ENCODE measurements at places on chromosomes 6 and 20. TPM values are rescaled to one million over a fixed set of nuclear protein-coding genes. Genes with fewer than 3 reads are reported as not detected.

Gene C6orf118
- not detected for total RNA-seq

Gene HLA-DMA
- total RNA-seq, result 197 TPM

Gene MAFB
- 37.3 TPM for total RNA-seq

Gene TGM3
- not detected for total RNA-seq

Gene F13A1
- 94.5 TPM for total RNA-seq

Gene PTGIS
- 42.1 TPM for total RNA-seq

Gene TCF15
- total RNA-seq, result 0.43 TPM

Gene ASIP
- total RNA-seq, result not detected

Gene ZSCAN23
- total RNA-seq, result 2.2 TPM

GRCh38 chr6:12293235-12293930, 3.2 kb downstream of the EDN1 start:
- no peaks in the 10 kb centered on the region for H3K27me3 ChIP-seq
- no peak for DNase-seq
- no peak overlapping the region for H3K27ac ChIP-seq
- H3K4me3 ChIP-seq, result peak overlapping the region; percentile 53
- no peaks in the 10 kb centered on the region for H3K36me3 ChIP-seq

- H3K27ac ChIP-seq, result no peak overlapping the region
- no peak for DNase-seq
- no peak overlapping the region for H3K4me3 ChIP-seq
These were observed 199.3 kb downstream of the GJA10 start for GRCh38 chr6:90093558-90094073.

GRCh38 chr6:47129129-47129528, 87.0 kb upstream of the ADGRF1 start:
- DNase-seq, result no peak
- H3K4me3 ChIP-seq, result no peak overlapping the region
- no peaks in the 10 kb centered on the region for H3K36me3 ChIP-seq
- H3K27me3 ChIP-seq, result no peaks in the 10 kb centered on the region
- H3K27ac ChIP-seq, result no peak overlapping the region

GRCh38 chr6:87115402-87116135, 20.7 kb upstream of the CGA start:
- DNase-seq, result no peak
- no peaks in the 10 kb centered on the region for H3K27me3 ChIP-seq
- H3K4me1 ChIP-seq, result no peaks in the 10 kb centered on the region
- no peak overlapping the region for H3K4me3 ChIP-seq

GRCh38 chr6:30880698-30881252, 3.5 kb upstream of the DDR1 start:
- peaks cover 20% of the 10 kb centered on the region for H3K4me1 ChIP-seq
- DNase-seq, result no peak
- H3K4me3 ChIP-seq, result no peak overlapping the region
- H3K27ac ChIP-seq, result no peak overlapping the region
- no peaks in the 10 kb centered on the region for H3K27me3 ChIP-seq

DNA sequence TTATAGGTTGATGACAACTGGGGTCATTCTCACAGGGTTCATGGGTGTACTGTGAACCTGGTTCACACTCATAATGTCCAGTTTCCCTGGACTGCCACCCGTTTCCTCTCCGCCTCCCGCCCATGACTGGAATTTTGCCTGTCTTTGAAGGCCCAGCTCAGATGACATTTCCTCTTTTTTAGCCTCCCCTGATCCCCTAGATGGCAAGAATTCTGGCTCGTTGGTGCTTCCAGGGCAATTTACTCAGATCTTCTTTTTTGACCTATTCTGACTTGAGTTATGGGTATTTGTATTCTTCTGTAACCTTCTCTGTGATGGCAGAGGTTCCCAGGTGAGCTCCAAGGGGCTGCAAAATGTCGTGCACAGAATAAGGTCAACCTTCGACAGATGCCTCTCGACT, 5.7 kb upstream of the CITED2 start:
- no peaks in the 10 kb centered on the region for H3K4me1 ChIP-seq
- no peaks in the 10 kb centered on the region for H3K36me3 ChIP-seq
- DNase-seq, result no peak
- H3K27ac ChIP-seq, result no peak overlapping the region

DNA sequence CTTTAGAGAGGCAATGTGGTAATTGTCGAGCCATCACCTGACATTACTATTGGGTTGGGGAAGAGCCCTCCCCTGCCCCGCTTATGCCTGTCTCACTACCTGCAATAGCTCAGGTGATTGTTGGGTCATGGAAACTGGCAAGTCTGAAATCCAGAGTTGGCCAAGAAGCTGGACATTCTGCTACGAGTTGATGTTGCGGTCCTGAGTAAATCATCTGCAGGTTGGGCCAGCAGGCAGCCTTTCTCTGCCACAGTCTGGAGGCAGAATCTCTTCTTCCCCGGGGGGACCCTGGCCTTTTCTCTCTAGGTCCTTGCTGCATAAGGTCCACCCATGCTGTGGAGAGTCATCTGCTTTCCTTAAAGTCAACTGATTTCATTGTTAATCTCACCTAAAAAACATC, 142.4 kb downstream of the THBS2 start:
- no peaks in the 10 kb centered on the region for H3K36me3 ChIP-seq
- H3K27me3 ChIP-seq, result no peaks in the 10 kb centered on the region
- H3K4me3 ChIP-seq, result no peak overlapping the region
- no peak overlapping the region for H3K27ac ChIP-seq
- no peaks in the 10 kb centered on the region for H3K4me1 ChIP-seq

- H3K27me3 ChIP-seq, result no peaks in the 10 kb centered on the region
- no peak overlapping the region for H3K27ac ChIP-seq
These were observed 247.9 kb downstream of the ERMARD start for GRCh38 chr6:169999367-169999766.
